Stimulated activated CD4-positive, alpha-beta T cell treated with anti-CD3 and anti-CD28 coated beads, Interleukin-4, amount 100 ng/mL, for 48 hours (primary cell): ENCODE measurements at places on chromosomes 11 and 22.
A peak's percentile ranks its signal among the peaks of the same experiment; 100 is the strongest.

GRCh38 chr22:49091451-49091850 is 736.2 kb downstream of the BRD1 start:
- no peak for DNase-seq

GRCh38 chr11:47348859-47349258 is 3.6 kb downstream of the MYBPC3 start:
- no peak for DNase-seq

DNA sequence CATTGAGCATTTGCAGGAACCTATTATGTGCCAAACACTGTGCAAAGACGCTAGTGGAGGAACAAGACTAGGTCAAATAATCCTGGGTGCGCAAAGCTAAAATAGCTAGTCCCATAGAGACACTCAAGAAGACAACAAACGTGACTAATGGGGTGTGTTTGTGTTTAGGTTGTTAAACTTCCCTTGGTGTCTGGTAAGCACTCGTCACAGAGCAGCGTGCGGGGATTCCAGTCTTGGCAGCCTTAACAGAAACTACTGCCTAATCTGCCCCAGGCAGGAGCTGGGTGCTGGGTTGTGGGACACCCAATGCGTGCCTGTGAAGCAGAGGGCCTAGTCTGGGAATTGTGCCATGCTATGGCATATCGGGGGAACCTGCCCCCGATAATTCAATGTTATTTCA is 10.8 kb upstream of the CALCB start:
- no peak for DNase-seq

DNA sequence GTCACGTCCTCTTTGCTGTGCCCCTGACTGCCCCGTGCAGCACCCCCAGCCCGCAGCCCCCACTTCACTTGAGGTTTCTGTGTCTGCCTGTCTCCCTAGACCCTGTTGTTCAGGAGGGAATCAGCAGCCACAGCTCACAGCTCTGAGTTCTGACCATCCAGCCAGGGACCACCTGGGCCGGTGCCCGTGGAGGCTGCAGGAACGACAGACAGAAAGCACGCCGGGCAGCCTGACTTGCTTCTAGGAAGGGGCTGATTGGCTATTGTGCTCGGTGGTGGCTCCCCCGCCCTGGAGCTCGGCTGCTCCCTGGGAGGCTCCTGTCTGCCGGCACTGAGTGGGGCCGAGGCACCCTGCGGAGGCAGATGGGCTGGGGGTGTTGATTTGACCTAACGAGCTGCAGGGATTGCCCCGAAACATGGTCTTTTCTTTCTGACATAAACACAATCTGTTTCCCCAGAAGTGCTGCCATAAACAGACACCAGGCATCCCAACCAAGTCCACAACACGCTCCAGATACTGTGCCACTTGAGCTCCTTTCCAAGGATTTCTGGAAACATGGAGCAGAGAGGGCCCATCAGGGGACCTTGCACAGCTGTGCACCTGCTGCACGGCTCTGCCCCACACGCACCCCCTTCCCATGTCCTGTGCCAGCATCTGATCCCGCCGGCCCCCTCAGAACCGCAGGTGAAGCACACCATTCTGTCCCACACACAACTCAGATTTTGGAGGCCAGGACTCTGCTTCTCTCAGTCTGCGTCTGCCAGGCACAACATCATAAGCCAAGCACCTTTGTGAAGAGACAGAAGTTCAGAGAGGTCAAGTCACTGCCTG is 855.9 kb downstream of the TBC1D22A start:
- no peak for DNase-seq

DNA sequence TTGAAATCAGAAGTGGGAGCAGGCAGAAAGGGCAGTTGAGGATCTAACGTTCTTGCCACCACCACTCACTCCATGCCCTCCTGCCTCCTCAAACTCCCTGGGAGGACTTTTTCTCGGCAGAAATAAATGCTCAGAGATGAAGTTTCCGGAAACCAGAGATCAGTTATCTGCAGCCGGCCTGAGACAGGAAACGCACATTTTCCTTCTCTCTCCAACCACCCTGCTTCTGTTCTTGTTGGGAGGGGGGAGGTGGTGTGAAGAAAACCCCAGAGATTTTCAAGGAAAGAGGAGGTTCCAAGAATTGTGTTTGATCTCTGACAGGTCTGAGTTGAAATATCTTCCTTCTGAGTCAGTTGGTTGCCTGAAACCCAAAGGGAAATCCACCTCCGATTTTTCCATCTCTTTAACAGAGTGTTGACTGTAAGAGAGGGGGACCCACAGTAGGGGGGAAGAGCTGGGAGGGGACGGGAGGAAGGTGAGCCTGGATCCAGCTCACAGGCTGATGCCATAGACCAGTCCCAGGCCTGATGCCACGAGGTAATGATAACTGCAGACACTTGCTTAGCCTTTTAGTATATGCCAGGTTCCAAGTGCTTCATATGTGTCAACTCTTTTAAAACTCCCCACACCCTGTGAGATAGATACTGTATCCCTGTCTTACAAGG is 100.8 kb downstream of the TRAF6 start:
- DNase-seq, result no peak

- DNase-seq, result no peak
Observed at GRCh38 chr11:75223954-75224643, 16.5 kb upstream of the TPBGL start.

GRCh38 chr22:39316440-39317083 is 2.9 kb downstream of the RPL3 start:
- peak; percentile 70 for DNase-seq

DNA sequence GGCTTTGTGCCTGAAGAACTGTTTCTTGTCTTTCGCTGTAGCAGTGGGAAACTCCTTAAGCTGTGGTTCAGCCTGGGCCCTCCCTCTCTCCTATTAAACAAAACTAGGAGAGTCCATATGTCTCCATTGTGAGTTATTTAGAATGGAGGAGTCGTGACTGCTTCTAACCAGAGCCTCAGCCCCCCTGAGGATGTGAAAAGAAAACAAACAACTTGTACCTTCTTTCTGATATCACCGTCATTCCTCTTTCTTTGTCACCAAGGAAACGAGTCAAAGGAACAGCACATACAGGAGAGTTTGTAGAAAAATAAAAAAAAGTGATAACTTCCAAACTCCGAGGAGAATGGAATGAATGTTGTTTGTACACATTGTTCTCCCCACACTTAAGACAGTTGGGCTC is 11.6 kb upstream of the EXT2 start:
- DNase-seq, result no peak

DNA sequence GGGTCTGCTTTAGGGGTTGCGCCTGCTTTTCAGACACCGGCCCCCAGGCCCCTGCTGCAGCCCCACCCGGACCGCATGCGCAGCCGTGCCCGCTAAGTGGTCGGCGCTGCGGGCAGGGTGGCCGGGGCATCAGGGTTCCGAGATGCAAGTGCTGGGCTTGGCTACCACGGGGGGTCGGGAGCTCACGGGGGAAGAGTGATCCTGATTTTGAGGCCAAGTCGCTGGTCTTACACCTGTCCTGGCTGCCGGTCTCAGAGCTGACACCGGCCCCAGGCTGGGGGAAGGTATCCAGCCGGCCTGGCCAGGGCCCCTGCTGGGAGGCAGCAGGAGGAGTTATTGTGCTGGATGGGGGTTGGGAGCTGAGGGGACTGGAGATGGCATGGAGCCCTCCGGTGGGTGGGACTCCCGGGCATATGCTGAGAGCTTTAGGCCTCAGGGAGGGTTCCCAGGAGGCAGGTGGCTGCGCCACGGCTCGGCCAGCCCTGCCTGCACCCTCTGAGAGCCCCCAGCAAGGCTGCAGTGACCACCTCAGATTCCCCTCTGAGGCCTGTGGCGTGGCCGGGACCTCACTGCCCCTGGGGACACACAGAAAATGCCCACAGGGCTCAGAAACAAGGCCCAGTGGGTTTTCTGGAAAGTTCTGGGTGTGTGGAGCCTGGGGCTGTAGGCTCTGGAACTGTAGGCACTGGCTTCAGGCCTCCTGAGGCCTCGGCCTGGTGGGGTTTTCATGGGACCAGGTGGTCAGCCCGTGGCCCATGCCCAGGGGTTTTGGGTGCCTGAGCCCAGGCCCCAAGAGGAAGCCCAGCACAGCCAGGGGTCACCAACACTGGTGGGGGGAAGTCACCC is 4.4 kb upstream of the MUC5AC start:
- DNase-seq, result no peak

DNA sequence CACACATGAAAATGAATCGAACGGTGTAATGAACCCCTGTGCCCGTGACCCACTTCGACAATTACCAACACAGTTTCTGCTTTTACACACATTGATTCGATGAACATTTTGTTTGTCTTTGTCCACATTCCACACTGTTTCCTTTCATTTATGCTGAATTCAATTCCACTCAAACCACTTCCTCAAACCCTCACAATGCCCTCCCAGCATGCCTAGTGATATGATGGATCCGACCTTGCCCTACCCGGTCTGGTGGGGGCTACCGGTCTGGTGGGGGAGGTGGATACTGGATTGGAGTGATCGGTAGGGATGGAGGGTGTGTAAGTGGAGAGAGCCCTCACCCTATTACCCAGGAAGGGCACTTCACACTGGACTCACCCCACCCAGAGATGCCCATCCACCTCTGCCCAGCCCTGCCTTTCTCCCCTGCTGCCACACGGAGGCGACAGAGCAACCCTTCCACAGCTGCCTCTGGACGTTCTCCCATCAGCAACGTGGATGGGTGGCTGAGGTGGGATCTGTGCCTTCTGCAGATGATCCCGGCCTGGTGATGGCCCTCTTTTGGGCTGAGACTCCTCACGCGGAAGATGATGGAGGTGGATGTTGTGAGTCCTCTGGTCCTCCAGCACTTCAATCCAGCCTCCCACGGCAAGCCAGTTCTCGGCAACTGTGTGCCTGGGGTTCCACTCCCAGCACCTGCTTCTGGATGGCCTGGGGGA is 33.0 kb upstream of the P2RY2 start:
- DNase-seq, result peak; percentile 46

DNA sequence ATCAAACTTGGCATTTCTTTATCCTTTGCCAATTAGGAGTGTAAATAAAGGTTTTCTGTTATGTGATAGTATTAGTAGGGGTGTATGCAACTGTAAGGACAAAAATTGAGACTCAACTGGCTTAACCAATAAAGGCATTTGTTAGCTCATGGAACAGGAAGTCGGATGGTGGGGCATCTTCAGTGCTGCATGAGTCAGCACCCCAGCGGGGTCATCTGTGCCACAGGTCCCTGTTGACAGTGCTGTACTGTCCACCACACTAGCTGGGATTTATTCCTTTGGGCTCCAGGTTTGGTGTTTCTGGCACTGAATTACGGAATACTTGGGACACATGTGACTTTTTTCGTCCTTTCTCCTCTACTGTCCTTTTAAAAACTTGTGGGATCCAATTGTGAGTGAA is 86.0 kb downstream of the PPP6R3 start:
- no peak for DNase-seq

DNA sequence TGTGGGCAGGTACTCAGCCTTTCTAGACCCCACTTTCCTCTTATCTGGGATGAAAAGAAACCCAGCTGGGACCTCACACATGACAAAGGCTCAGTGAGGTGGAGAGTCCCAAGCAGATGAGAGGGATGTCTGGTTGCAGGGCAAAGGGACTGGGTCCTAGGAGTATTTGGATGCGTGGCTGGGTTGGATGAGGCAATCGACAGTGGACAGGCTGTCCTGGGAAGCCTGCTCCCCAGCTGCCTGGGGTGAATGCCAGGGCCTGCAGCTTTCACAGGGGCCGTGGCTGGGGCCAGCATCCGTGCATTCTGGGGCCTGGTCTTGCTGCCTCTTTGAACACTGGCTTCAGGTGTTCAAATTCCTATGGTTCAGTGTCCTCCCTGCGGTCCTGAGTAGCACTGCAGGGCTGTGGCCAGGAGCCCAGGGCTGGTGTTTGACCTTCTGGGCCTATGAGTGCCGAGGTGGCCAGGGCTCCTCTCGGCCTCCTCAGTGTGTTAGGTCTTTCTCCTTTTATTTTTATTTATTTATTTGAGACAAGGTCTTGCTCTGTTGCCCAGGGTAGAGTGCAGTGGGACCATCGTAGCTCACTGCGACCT is 65.3 kb downstream of the MCM5 start:
- DNase-seq, result no peak
